Psoas muscle (tissue), 8 donors: ENCODE measurements at places on chromosomes 3 and 15. TPM values are rescaled to one million over a fixed set of nuclear protein-coding genes. Genes with fewer than 3 reads are reported as not detected.

The PODXL2 gene
- total RNA-seq = 2.1 TPM

The ZNF662 gene
- total RNA-seq = 2.4 TPM

The VIPR1 gene
- 0.56 TPM for total RNA-seq

The BRPF1 gene
- total RNA-seq = 9.9 TPM

The NPHP3 gene
- 7.8 TPM for total RNA-seq

The CADPS gene
- total RNA-seq = not detected

The CASR gene
- not detected for total RNA-seq

The HRG gene
- not detected for total RNA-seq

The CFAP161 gene
- total RNA-seq = not detected

DNA sequence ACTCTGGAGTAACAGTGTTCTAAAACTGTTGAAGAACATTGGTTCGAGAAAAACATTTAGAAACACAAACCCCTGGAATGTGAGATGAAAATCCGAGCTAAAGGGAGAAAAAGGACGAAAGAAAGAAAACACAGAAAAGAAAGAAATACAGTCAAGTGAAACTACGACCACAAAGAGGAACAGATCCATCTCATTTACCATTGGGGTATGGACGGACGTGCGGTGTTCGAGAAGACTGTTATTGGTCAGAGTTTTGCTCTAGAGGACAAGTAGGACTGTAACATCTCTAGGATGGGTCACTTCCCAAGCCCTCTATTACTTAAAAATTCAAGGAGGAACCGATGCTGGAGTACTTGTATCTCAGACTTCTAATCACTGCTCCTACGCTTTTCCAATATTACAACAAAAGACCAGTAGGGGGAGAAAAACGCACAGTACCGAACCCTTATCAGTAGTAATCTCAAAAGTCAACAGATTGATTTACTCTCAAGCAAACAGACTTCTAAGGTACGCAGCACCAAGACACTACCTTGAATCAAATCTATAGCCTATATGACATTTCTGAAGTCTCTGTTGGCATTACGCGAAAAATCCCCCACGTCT lies 1.1 kb upstream of the PIK3CA start:
- peak overlapping the region; percentile 99 for H3K27ac ChIP-seq
- H3K4me3 ChIP-seq = peak overlapping the region; percentile 96
- no peaks in the 10 kb centered on the region for H3K36me3 ChIP-seq
- no peaks in the 10 kb centered on the region for H3K27me3 ChIP-seq
- DNase-seq = no peak

GRCh38 chr3:41997702-41998550 lies 36.0 kb upstream of the ULK4 start:
- DNase-seq = no peak
- H3K4me1 ChIP-seq = peaks cover 11% of the 10 kb centered on the region
- H3K27ac ChIP-seq = no peak overlapping the region
- no peaks in the 10 kb centered on the region for H3K27me3 ChIP-seq
- H3K36me3 ChIP-seq = no peaks in the 10 kb centered on the region

GRCh38 chr15:43127752-43128151 lies 5.6 kb upstream of the TMEM62 start:
- H3K27ac ChIP-seq = no peak overlapping the region

DNA sequence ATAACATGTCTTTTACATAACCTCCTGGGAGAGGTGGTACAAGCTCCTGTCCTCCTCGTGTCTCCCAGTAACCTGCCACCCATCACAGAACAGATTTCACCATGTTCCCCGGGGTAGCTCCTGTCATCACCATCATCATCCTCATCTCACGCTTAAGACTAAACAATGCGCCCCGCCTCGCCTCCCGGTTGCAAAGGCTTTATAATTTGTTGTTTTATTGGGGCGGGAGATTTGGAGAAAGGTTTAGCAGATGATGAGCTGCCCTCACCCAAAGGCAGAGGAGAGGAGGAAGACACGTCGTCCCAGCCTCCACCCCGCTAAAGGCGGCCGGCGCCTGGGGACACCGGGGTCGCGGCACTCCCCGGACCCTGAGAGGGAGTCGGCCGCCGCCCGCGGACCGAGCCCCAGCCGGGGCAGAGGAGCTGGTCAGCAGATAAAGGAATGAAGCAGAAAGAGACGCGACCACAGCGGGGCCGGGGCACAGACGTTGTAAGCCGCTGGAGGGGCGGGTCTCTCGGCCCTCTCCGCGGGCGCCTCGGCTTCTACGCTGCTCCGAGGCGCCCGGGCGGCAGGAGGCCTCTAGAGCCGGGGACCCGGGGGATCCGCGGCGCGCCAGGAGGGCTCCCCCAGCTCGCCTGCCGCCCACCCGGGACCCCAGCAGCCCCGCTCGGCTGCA lies 589 bp downstream of the HERC1 start:
- H3K36me3 ChIP-seq = no peaks in the 10 kb centered on the region
- peaks cover 29% of the 10 kb centered on the region for H3K4me1 ChIP-seq
- no peaks in the 10 kb centered on the region for H3K27me3 ChIP-seq
- H3K4me3 ChIP-seq = peak overlapping the region; percentile 93
- H3K27ac ChIP-seq = peak overlapping the region; percentile 95

- no peak overlapping the region for H3K27ac ChIP-seq
- H3K36me3 ChIP-seq = no peaks in the 10 kb centered on the region
- no peaks in the 10 kb centered on the region for H3K27me3 ChIP-seq
- peaks cover 3% of the 10 kb centered on the region for H3K4me1 ChIP-seq
Measured at GRCh38 chr15:88262064-88262463, 5.5 kb upstream of the NTRK3 start.

- no peaks in the 10 kb centered on the region for H3K36me3 ChIP-seq
- H3K4me3 ChIP-seq = no peak overlapping the region
- H3K27ac ChIP-seq = no peak overlapping the region
- no peak for DNase-seq
- H3K4me1 ChIP-seq = no peaks in the 10 kb centered on the region
Measured at GRCh38 chr3:141646760-141647561, 91.1 kb upstream of the RNF7 start.

- H3K27ac ChIP-seq = no peak overlapping the region
- no peaks in the 10 kb centered on the region for H3K36me3 ChIP-seq
- no peak for DNase-seq
- H3K4me3 ChIP-seq = no peak overlapping the region
- H3K4me1 ChIP-seq = no peaks in the 10 kb centered on the region
Measured at GRCh38 chr3:33100229-33100628, 3.3 kb upstream of the GLB1 start.

- H3K4me3 ChIP-seq = no peak overlapping the region
- peaks cover 48% of the 10 kb centered on the region for H3K4me1 ChIP-seq
- no peak for DNase-seq
- peaks cover 50% of the 10 kb centered on the region for H3K36me3 ChIP-seq
- peak overlapping the region; percentile 79 for H3K27ac ChIP-seq
Measured at GRCh38 chr15:56098195-56098863, 104.9 kb upstream of the NEDD4 start.

- DNase-seq = no peak
- no peaks in the 10 kb centered on the region for H3K36me3 ChIP-seq
- H3K27ac ChIP-seq = no peak overlapping the region
- no peaks in the 10 kb centered on the region for H3K4me1 ChIP-seq
- H3K27me3 ChIP-seq = no peaks in the 10 kb centered on the region
Measured at GRCh38 chr3:196883361-196883760, 15.6 kb downstream of the SENP5 start.

DNA sequence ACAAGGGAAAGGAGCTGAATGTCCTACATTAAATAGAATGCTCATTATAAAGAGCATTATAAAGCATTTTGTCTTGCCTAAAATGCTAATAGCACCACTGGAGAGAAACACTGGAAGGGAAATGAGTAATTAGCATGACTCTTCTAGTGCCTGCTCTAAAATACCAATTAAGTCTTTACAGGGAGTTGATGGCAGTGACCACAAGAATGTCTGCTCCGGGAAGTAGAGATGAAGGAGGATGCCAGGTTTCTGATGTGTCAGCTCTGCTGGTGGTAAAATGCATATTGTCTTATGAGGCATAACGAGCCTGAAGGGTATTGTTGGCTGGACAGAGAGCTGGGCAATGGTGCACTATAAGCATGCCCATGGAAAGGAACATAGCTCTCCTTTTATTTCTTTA lies 49.5 kb downstream of the MYLK start:
- no peaks in the 10 kb centered on the region for H3K4me1 ChIP-seq
- no peak overlapping the region for H3K27ac ChIP-seq
- no peaks in the 10 kb centered on the region for H3K36me3 ChIP-seq
- H3K27me3 ChIP-seq = no peaks in the 10 kb centered on the region

- H3K27ac ChIP-seq = peak overlapping the region; percentile 86
- no peaks in the 10 kb centered on the region for H3K27me3 ChIP-seq
- no peaks in the 10 kb centered on the region for H3K36me3 ChIP-seq
- H3K4me1 ChIP-seq = peaks cover 44% of the 10 kb centered on the region
Measured at GRCh38 chr3:24545887-24546286, 51.2 kb upstream of the THRB start.

- no peak for DNase-seq
- H3K4me1 ChIP-seq = peaks cover 11% of the 10 kb centered on the region
- H3K4me3 ChIP-seq = no peak overlapping the region
- no peaks in the 10 kb centered on the region for H3K36me3 ChIP-seq
- H3K27me3 ChIP-seq = no peaks in the 10 kb centered on the region
Measured at GRCh38 chr15:55527150-55527549, 19.1 kb upstream of the DNAAF4 start.

GRCh38 chr15:38520035-38520434 lies 44.6 kb downstream of the RASGRP1 start:
- no peaks in the 10 kb centered on the region for H3K36me3 ChIP-seq
- H3K27me3 ChIP-seq = peaks cover 3% of the 10 kb centered on the region
- no peak overlapping the region for H3K4me3 ChIP-seq
- H3K27ac ChIP-seq = no peak overlapping the region

GRCh38 chr3:125115640-125116039 lies 59.8 kb upstream of the HEG1 start:
- DNase-seq = no peak
- H3K36me3 ChIP-seq = no peaks in the 10 kb centered on the region
- peaks cover 18% of the 10 kb centered on the region for H3K4me1 ChIP-seq

- H3K27me3 ChIP-seq = no peaks in the 10 kb centered on the region
- no peaks in the 10 kb centered on the region for H3K4me1 ChIP-seq
- H3K4me3 ChIP-seq = no peak overlapping the region
- H3K36me3 ChIP-seq = peaks cover 7% of the 10 kb centered on the region
Measured at GRCh38 chr3:33130144-33130543, 16.3 kb downstream of the CRTAP start.

- H3K4me3 ChIP-seq = peak overlapping the region; percentile 80
- peak overlapping the region; percentile 95 for H3K27ac ChIP-seq
- H3K4me1 ChIP-seq = peaks cover 12% of the 10 kb centered on the region
- no peaks in the 10 kb centered on the region for H3K36me3 ChIP-seq
- H3K27me3 ChIP-seq = no peaks in the 10 kb centered on the region
- no peak for DNase-seq
Measured at GRCh38 chr3:120742849-120743365, 363 bp downstream of the GTF2E1 start.

- H3K27me3 ChIP-seq = no peaks in the 10 kb centered on the region
- no peak for DNase-seq
- no peak overlapping the region for H3K27ac ChIP-seq
- no peak overlapping the region for H3K4me3 ChIP-seq
- no peaks in the 10 kb centered on the region for H3K36me3 ChIP-seq
Measured at GRCh38 chr3:119145128-119145499, 851 bp upstream of the TEX55 start.

GRCh38 chr15:100733101-100733842 lies 130.9 kb downstream of the ASB7 start:
- peaks cover 7% of the 10 kb centered on the region for H3K4me1 ChIP-seq
- H3K27ac ChIP-seq = no peak overlapping the region
- peak; percentile 41 for DNase-seq
- H3K27me3 ChIP-seq = no peaks in the 10 kb centered on the region
- no peaks in the 10 kb centered on the region for H3K36me3 ChIP-seq
- no peak overlapping the region for H3K4me3 ChIP-seq

GRCh38 chr3:81841540-81841939 lies 80.1 kb upstream of the GBE1 start:
- peaks cover 34% of the 10 kb centered on the region for H3K4me1 ChIP-seq
- H3K27me3 ChIP-seq = no peaks in the 10 kb centered on the region
- no peak overlapping the region for H3K4me3 ChIP-seq
- DNase-seq = no peak
- no peaks in the 10 kb centered on the region for H3K36me3 ChIP-seq
- H3K27ac ChIP-seq = no peak overlapping the region

GRCh38 chr15:62118520-62119226 lies 46.4 kb downstream of the C2CD4B start:
- peaks cover 18% of the 10 kb centered on the region for H3K4me1 ChIP-seq
- H3K27me3 ChIP-seq = no peaks in the 10 kb centered on the region
- peak overlapping the region; percentile 83 for H3K27ac ChIP-seq
- H3K36me3 ChIP-seq = no peaks in the 10 kb centered on the region
- peak overlapping the region; percentile 25 for H3K4me3 ChIP-seq
- DNase-seq = no peak

DNA sequence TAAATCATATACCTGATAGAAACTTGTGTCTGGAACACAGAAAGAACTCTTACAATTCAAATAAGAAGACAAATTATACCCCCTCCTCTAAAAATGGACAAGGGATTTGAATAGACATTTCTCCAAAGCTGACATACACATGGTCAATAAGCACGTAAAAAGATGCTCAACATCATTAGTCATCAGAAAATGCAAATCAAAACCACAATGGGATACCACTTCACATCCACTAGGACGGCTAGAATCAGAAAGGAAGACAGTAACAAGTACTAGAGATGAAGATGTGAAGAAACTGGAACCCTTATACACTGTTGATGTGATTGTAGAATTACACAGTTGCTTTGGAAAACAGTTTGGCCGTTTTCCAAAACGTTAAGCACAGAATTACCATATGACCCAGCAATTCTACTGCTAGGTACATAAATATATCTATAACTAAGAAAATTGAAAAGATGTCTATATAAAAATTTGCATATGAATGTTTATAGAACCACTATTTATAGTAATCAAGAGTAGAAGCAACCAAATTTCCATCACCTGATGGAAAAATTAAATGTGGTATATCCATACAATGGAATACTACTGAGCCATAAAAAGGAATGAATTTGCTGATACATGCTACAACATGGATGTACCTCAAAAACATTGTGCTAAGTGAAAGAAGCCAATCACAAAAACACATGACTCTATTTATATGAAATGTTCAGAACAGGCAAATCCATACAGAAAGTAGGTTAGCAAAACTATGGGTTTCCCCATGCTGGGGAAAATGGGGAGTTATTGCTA lies 60.8 kb downstream of the GREM1 start:
- no peak overlapping the region for H3K4me3 ChIP-seq
- H3K27me3 ChIP-seq = peaks cover 3% of the 10 kb centered on the region
- no peaks in the 10 kb centered on the region for H3K36me3 ChIP-seq
- no peaks in the 10 kb centered on the region for H3K4me1 ChIP-seq
